Activated naive CD8-positive, alpha-beta T cell treated with anti-CD3 and anti-CD28 coated beads for 36 hours (primary cell): ENCODE measurements at places on chromosomes 16 and 17. TPM values are rescaled to one million over a fixed set of nuclear protein-coding genes. Genes with fewer than 3 reads are reported as not detected.

- DNase-seq = no peak
These were observed 103.5 kb downstream of the STX8 start for GRCh38 chr17:9472094-9472493.

DNA sequence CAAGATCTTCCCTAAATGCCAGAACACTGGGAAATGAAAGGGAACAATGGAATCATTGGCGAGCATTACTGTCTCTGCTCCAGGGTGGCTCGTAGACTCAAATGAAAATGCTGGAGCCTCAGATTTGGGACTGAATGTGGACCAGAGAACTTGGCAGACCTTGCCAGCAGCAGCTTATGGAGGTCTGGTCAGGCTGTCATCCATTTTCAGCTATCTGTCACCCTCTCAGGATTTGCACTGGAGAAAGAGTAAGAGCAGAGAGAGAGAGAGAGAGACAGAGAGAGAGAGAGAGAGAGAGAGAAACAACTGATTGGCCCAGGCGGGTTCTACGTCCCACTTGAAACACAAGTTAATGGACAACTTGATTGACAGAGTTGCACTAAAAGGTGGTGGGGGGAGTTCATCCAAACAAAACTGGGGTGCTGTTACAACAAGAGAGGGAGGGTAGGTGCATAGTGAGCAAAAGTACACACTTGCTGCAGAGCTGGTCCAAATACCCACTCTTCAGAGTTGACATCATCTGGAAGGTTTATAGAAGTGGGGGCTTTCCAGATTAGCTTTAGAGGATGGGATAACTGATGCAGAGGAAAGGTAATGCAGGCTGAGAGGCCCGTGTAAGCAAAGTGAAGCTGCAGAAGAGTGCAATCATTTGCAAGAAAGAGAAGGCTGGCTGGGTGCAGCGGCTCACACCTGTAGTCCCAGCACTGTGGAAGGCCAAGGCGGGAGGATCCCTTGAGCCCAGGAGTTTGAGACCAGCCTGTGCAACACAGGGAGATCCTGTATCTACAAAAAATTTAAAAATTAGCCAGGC lies 16.5 kb upstream of the NSMCE1 start:
- DNase-seq = no peak

GRCh38 chr17:3911271-3912053 lies 4.8 kb downstream of the P2RX1 start:
- DNase-seq = peak; percentile 82

Gene CACNG1
- total RNA-seq = not detected

Gene SOST
- not detected for total RNA-seq

Gene TGFB1I1
- 0.32 TPM for total RNA-seq
